ENCODE measurements at places on chromosomes 13 and 19.

- no peak for DNase-seq
Observed at GRCh38 chr13:112058519-112058873, 8.5 kb upstream of the SOX1 start.

DNA sequence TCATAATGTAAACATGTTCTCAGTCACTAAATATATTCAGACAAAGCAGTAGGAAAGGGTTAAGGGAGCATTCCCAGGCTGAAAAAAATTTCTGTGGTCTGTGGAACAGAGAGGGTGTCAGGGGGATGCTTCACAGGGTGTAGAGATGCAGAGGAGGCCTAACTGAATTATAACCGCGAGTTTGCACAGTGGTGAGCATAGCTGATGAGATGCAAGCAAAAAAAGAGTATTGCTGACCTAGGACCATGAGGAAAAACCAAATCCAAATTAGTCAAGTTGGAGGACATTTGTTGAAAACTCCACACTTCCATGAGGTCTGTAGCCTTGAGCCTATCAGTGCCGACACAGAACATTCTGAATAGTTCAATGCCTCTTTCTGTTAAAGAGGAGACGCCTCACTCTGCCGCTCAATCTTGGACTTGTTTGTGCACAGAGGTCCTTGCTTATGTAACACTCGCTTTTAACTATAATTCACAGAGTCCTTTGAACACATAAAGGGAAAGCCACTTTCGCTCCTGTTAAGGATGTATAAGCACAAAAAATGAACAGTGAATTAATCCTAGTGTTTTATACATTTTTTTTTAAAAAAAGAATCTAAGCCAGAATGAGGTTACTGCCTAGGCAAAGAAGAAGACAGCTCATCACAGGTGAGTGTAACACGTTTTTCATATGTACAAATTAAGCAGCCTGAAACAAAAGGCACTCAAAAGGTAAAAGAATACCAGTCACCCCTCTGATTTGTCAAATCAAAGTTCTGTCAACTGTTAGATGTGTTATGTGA lies 25.8 kb upstream of the INTS6 start:
- DNase-seq, result no peak

- no peak for DNase-seq
Observed at GRCh38 chr19:30225676-30226463, 146.3 kb upstream of the ZNF536 start.

- DNase-seq, result no peak
Observed at GRCh38 chr13:36297366-36298338, at the start of gene CCDC169. CCDC169 (minus strand) TSS chr13:36297814; CDS start chr13:36297719, 95 bp downstream.

DNA sequence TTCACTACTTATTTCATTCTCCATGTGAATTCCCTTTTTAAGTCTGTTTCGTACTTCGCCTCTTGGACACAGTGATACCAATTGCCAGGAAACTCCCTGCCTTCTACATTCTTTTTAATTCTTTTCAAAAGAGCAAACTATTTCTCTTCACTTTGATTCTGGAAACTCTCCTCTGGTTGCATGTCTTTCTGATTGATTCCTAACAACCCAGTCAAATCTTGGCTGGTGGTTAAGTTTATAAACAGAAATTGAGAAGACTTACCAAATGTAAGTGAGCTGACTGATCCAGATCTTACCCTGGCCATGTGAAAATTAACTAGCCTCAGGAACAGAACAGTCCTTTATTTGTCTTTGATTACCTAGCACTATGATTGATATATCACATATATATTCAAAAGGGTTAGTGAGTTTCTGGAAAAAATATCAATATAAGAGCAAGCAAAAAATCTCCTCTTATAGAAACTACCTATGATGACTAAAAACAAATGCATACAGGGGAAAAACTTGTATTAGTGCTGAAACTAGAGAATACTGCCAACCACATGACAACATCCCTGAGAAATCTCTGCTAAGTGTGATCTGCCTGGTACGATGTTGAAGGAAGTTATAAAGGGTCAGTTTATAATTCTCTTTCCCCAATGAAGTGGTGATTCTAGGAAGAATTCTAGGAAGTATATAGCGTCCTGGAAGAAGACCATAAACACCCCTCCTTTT lies 152.6 kb upstream of the HTR2A start:
- DNase-seq, result no peak

DNA sequence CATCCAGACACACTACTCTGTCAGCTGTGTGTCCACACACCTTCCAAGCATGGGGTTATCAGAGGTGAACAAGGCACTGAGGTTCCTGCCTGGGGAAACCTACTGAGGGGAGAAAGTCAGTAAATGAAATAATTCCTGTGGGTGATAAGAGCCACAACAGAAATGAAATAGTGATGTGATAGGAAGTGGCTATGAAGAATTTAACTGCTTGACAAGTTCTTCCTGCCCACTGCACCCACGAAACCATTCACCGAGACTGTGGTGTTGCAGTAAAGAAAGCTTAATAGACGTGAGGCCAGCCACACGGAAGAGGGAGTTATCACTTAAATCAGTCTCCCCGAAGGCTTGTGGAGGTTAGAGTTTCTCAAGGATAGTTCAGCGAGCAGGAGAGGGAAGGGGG lies 353.1 kb downstream of the UQCRFS1 start:
- DNase-seq, result no peak
